ENCODE measurements at places on chromosomes 2 and 18.
A peak's percentile ranks its signal among the peaks of the same experiment; 100 is the strongest.

DNA sequence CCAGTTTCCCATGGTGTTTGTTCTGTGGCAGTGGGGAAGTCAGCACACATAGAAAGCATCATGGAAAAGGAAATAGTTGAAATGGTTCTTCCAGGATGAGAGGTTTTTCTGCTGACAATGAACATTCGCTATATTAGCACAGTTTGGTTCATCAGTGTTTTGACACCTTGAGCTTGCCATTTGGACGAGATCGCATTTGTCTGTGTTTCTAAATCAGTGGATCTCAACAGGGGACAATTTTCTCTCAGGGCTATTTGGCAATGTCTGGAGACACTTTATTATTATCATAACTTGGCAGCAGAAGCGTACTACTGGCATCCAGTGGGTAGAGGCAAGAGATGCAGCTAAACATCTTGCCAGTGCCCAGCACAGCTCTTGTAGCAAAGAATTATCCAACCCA lies 74.6 kb downstream of the CD8B2 start:
- DNase-seq: no peak

- peak; percentile 39 for DNase-seq
Measured at GRCh38 chr2:210503001-210503623, 26.6 kb upstream of the LANCL1 start.

GRCh38 chr2:94986392-94986963 lies 39.0 kb upstream of the MAL start:
- peak; percentile 48 for DNase-seq

DNA sequence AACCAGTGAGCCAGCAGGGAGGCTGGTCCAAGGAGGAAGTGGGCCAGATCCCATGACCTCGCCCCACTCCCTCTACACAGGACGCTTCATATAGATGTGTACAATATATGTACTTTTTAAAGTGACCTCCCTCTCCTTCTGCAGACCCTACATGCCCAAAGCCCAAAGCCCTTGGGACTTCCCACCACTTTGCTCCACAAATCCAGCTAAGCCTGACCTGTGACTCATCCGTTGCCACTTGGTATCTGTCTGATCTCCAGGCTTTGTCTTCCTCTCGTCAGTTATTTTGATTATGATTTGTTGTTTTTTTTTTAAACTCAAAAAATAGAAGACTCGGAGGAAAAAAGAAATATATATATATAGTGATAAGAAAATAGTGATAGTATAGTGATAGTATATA lies 470.8 kb downstream of the KCNJ3 start:
- DNase-seq: no peak

- no peak for DNase-seq
Measured at GRCh38 chr2:134727385-134727784, 8.6 kb upstream of the TMEM163 start.

- no peak for DNase-seq
Measured at GRCh38 chr2:74511104-74511989, 2.9 kb upstream of the TLX2 start.

DNA sequence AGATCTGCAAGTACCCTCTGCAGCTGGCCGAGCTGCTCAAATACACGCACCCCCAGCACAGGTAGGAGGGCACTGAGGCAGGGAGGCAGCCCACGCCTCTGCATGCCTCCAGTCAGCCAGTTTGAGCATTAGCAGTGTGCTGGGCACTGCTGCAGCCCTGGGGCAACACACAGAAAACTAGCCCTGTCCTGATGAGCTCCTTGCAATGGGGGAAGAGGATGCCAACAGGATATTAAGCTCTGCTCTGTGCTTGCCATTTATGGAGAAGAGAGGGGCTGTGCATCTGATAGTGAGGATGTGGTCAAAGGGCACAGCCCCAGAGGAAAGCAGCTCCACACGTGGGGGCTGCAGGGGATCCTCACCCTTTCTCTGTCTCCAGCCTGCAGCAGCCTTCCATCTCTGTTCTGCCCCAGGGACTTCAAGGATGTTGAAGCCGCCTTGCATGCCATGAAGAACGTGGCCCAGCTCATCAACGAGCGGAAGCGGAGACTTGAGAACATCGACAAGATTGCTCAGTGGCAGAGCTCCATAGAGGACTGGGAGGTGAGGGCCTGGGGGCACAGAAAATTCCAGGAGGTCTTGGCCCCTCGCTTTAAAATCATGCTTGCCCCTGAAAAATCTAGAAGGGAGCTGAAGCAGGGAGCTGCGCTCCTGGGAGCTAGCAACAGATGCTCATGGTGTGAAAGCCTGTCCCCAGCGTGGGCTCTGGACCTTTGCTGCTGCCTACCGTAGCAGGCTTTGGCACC lies 51.7 kb downstream of the FAM168B start:
- DNase-seq: no peak

- no peak for DNase-seq
Measured at GRCh38 chr2:64477037-64477436, 23.1 kb downstream of the LGALSL start.

- no peak for DNase-seq
Measured at GRCh38 chr2:164922134-164922533, 33.2 kb downstream of the SLC38A11 start.

GRCh38 chr18:55250768-55251173 lies 291.5 kb upstream of the CCDC68 start:
- no peak for DNase-seq

DNA sequence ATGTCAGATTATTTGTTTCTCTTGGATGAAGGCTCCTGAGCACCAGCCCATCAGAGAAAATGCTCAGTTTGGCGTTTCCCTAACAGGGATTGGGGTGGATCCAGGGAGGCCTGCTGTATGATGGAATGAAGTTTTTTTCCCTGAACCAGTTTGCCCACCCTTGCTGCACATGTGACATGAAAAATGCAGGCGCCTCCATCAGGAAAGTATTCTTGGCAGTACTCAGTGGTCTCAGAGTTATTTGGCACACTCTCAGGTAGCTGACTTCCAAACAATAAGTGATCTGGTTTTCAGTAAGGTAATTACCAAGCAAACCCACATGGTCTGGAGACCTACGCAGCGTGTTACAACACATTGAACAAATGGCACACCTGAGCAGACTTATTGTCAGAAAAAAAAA lies 254.9 kb downstream of the PAX3 start:
- DNase-seq: no peak

DNA sequence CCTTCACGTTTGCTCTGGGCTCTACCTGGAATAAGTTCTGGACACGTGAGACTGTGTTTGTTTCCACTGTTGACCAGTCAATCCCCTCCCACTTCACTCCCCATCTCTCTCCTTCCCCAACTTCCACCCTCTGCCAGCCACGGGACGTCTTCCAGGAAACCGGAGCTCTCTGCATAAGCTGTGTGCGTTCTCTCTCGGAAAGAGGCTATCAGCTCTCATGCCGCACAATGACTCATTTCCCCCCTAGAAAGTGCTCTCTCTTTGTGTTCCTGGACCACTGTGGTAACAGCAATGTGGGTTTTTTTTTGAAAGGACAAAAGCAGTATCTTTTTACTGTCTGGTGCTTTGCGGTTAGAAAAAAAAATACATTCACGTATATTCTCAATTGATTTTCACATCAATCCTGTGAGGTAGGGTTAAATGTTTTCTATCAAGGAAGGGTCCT lies 10.2 kb downstream of the PROKR1 start:
- peak; percentile 37 for DNase-seq

DNA sequence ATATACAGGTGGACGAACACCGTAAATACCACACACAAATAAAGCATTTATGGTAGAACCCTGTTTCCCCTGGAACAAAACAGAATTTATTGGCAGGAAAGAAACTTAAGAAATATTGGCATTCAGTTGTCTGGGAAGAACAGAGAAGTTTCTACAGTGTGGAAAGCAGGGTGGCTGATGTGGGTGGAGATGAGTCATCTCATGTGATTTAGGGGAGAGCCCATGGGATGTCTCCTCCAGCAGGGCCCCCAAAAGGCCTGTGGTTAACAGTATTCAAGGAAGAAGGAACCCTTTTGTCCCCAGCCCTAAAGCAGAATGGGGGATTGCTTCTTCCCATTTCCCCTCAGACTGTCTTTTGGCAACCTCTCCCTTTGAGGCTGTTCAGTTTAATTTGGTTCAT lies 24.2 kb downstream of the SIX3 start:
- no peak for DNase-seq

DNA sequence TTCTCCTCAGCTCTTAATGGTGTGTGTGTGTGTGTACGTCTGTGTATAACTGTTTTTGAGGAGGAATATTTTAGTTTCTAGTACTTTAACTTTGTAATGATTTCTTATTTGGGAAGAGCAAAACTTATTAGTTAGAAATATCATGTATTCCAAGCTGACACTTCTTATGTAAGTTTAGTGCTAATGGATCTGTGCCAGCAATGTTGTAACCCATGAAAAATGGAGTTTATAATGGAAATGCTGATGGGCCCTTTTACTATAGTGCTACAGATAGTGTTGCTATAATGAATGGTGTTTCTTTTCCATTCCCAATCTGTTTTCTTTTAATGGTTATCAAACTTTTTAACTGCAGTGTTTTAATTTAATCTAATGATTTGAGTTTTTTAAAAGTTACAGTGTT lies 49.8 kb upstream of the OTX1 start:
- DNase-seq: no peak

GRCh38 chr18:64403784-64404503 lies 255.1 kb upstream of the LINC00305 start:
- no peak for DNase-seq

GRCh38 chr18:76808561-76808960 lies 13.8 kb upstream of the ZNF236 start:
- DNase-seq: no peak

GRCh38 chr2:133026536-133027177 lies 356.7 kb upstream of the LYPD1 start:
- DNase-seq: no peak

DNA sequence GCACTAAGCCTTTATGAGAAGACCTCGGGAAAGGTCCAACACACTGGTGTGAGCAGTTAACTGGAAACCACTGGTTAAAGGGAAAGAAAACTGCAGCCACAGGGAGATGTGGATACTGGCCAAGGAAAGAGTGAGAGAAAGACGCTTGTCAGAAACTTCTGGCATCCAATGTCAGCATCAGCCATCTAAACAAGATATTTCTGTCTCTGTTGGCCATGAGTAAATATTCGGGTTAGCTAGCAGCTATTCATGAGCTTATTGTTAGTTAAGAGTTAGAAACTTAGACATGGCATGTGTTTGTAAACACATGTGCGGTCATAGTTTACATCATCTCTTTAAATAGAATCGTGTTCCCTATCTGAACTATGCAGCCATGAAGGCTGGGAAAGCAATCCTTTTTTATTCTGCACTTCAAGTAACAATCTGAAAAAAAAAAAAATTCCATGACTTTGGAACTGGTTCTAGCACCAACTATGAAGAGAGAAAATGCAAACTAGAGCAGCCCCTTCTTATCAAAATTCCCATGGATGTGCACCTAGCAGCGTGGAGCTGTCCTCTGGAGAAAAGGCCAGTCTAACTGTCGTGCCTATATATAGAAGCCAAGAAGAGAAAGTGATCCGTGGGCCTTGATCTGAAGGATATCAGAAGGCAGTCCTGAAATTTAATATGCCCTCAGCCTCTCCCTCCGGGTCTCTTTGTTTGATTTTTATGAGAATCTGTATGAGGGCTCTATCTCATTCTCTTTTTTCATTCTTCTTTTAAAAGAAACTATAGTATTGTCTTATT lies 84.0 kb upstream of the RFX8 start:
- DNase-seq: no peak

- no peak for DNase-seq
Measured at GRCh38 chr2:204264085-204264553, 281.2 kb upstream of the PARD3B start.

GRCh38 chr18:23135550-23136325 lies 453 bp downstream of the CABLES1 start:
- DNase-seq: peak; percentile 29

DNA sequence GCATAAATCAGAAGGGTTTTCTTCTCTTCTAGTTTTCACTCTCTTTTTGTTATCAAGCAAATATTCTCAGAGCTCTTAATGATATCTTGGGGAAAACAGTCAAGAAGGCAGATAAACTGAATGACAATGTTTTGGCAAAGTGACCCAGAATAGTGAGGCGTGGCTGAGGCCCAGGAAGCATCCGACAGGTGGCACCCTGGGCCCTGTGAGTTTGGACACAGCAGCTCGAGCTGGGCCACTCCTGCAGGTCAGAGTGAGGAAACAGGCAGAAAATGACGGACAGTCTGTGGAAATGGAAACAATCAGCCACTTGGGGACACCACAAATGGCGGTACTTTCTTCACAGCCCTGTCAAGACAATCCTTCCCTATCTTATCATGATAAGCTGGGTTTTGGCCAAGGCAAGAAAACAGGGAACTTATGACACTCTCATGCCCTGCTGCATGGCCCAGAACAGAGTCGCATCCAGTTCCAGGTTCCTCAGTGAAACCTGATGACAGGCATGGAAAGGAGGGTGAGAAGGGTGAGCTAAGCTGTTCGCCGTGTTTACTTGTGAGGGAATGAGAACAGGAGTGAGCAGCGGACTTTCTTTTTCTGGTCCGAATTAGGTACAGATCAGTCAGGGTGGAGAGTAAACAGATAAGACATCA lies 32.1 kb downstream of the MRPL44 start:
- DNase-seq: no peak

GRCh38 chr2:217996361-217996760 lies 6.4 kb downstream of the TNS1 start:
- no peak for DNase-seq

DNA sequence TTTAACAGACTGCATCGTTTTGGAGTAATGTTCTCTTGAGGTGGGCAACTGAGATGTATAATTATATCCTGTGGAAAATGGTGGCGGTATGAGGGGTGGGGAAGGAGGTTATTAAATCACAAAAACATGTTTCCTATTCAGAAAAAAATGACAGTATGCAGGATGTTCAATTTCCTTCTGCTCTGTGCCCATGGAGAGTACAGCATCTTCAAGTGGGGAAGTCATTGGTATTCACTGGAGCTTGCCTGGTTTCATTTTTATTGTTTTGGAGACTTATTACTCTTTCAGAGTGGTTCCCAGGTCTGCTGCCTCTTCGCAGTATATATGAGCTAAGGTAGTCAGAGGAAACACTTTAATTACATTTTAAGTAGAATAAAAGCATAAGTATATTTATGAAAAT lies 318.8 kb upstream of the RAB12 start:
- no peak for DNase-seq

DNA sequence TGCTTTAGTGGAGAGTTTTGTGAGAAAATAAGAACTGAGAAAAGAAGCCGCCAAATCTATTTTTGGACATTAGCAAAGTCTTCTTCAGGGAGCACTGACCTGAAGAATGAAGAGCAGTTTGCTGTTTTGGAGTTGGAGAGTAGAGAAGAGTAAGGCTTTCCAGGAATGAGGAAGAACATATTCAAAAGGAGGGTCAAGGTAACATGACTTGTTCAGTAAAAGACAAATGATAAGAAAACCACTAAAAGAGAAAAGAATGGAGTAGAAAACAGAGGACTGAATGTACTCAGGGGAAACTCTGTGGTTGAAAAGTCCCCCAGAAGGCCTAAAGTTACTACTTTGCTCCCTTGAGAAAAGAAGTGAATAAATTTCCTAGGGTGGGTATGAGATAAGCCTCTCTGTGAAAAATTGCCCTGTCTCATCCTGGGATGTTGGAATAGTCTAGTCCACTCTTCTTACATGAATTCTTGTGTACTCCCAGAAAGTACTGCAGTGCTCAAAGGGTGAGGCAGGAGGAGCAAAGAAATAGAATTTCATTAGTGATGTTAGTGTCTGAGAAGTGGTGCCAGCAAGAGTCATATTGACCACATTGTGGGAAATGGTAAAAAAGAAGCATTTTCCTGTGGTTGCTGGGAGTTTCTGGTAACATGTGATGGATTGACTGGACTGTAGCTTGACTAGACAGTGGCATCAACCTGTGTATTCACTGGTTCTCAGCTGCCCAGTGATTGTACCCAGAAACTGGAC lies 27.8 kb downstream of the MBD5 start:
- DNase-seq: no peak

Data from CD4-positive, alpha-beta T cell treated with Interleukin-6 for 4 hours (primary cell).